ENCODE measurements at places on chromosomes 16 and 17. TPM values are rescaled to one million over a fixed set of nuclear protein-coding genes. Genes with fewer than 3 reads are reported as not detected.

DNA sequence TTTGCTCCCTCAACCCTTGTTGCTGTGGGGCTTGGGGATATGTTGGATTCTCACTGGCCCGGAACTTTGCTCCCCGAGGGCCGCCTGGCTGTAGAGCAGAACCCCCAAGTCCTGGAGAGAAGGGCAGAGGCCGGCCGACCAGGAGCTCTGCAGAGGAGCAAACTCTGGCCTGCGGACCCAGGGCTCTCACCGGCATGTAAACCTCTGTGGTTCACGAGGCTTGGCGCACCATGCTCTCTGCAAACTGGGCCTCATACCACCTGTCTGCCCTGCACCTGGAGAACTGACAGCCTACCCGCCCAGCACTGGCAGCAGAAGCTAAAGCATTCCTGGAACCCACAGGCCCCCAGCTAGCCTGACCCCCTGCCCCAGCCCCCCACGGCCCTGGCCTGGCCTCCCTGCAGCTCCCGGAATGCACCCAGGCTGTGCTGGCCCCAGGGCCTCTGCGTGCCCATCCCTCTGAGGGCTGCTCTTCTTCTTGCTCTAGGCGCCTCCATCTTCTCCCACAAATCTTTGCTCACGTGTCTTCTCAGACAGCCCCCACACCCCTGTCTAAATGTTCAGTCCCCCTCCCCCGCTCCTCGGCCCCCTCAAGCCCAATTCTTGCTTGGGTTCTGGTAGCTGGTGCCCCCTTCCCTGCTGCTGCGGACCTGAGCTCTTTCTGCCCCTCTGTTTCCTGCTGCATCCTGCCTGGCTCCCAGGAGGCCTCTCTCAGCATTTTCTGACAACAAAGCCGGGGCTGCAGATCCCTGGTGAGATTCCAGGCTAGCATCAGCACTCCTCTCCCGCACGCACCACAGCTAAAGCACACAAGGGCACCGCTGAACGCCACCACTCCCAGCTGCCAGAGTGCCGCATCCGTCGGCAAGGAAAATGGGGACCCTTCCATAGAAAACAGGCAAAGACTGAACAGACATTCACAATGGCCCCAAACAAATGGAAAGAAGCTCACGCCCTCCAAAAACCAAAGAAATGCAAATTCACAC lies 23.3 kb downstream of the ACTG1 start:
- no peak for DNase-seq

DNA sequence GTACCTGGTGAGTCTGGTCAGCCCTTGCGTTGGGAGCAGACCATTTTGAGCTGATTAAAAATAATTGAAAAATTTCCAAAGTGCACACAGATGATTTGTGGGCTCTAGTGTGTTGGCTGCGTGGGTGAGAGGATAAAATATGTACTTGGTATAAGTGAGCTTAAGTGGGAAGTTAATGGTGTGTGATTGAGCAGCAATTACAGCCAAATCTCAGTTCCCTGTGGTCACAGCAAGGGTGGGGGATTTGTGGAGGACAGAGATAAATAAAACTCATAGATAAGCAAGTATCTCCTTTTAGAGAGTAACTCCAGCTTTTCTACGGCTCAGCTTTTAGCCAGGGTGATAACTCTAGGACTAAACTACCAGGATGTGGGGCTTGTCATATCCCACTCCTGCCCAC lies 390.4 kb downstream of the UTP18 start:
- no peak for DNase-seq

The UMOD gene
- total RNA-seq: not detected

GRCh38 chr17:18380471-18381157 lies 3.0 kb downstream of the EVPLL start:
- DNase-seq: no peak

The AKAP10 gene
- total RNA-seq: 31.6 TPM

The NPB gene
- total RNA-seq: not detected

DNA sequence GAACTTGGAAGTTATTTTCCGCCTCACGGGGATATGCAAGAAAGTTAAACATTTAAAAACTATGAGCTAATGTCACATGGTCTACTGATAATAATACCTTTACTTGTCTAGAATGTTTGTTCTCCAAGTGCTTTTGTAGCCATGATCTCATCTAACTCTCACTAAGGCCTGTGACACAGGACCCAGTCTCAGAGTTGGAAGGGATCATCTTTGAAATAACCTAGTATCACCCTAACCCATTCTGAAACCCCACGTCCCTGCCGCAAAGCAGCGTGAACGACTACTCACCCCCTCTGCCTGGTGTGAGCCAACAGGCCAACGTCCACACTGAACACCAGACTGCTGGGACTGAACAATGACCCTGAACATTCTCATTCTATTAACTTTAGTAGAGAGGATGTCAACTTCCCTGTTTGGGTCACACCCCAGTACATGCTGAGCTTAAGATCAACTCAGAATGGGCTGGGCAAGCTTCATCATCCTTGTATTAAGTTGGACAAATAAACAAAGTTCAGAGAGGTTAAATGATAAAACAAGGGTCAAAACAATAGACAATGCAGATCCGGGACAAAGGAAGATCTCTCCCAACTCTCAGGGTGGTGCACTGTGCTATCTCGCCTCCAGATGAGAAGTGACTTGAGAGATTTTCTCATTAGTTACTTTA lies 54.8 kb upstream of the BCAR1 start:
- no peak for DNase-seq

The GCGR gene
- not detected for total RNA-seq

DNA sequence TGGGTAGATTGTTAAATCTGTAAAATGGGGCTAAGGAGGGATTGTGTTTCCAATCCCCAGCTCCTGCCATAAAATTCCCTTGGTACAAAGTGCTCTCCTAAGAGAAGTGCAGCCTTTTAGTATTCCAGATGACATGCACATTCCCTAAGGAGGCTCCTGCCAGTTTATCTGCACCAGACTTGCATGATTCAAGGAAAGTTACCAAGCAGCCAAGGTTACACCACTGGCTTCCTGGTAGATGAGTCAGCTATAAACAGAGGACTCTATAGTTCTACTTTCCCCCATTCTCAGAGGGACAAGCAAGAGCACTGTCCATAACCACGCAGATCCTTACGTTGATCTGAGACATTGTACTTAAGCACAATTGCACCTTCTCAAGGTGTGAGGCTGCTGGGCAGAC lies 1.9 kb downstream of the CALB2 start:
- DNase-seq: no peak

GRCh38 chr17:60315650-60316049 lies 76.3 kb downstream of the USP32 start:
- DNase-seq: no peak

DNA sequence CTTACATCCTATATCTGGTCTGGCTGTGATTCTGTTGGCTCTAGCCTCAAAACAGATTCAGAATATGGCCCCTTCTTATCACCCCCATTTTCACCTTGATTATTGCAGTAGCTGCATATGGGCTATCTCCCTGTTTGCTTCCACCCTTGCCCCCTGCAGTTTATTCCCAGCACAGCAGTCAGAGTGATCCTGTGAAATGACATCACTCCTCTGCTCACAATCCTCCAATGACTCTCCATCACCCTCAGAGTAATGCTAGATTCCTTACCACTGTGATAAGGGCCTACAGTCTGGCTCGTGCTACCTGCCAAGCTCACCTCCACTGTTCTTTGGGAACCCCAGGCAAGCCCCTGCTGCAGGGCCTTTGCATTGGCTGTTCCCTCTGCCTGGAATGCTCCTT lies 92.5 kb downstream of the ASIC2 start:
- no peak for DNase-seq

DNA sequence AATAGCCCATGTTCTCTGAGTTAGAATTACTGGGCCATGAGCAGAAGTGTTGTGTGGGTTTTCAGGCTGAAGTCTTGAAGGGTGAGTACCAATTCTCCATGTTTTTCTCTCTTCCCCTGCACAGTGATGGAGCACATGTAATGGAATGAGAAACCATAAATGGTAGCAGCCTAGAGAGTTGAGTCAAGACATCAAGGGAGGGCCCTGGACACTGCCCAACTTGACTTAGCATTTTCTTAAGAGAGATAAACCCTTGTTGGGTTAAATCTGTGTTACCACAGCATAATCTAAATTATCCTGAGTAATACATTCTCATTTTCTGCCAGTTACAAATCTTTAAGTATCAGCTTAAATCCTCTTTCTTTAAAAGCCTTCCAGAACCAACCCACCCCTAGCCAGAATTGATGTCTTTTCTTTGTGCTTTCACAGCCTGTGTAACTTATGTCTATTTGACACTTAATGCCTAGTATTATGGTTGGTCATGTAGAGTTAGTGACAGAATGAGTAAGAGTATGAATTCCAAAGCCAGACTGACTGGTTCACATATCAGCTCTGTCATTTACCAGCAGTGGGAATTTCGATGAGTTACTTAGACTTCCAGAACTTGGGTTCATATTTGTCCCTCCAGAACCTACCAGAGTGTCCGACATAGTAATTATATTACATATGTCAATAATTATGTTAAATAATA lies 27.0 kb upstream of the RGS9 start:
- DNase-seq: no peak
